ENCODE measurements at places on chromosomes 1 and 21.

DNA sequence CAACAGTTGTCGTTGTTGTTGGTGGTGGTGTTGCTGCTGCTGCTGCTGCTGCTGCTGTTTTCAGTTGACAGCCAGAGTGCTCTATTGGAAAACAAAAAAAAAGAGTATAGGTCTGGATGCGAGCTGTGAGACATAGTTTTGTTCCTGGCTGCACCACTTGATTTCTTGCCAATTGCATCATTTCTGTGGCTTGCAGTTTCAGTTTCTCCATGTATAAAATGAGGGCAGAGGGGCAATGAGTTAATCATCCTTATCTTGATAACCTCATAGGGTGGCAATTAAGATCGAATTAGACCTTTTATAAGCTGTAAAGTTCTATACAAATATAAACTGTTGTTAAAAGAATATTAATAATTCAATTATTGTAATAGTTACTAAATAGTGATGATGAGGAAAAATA lies 156.7 kb downstream of the DMRTA2 start:
- DNase-seq = no peak

DNA sequence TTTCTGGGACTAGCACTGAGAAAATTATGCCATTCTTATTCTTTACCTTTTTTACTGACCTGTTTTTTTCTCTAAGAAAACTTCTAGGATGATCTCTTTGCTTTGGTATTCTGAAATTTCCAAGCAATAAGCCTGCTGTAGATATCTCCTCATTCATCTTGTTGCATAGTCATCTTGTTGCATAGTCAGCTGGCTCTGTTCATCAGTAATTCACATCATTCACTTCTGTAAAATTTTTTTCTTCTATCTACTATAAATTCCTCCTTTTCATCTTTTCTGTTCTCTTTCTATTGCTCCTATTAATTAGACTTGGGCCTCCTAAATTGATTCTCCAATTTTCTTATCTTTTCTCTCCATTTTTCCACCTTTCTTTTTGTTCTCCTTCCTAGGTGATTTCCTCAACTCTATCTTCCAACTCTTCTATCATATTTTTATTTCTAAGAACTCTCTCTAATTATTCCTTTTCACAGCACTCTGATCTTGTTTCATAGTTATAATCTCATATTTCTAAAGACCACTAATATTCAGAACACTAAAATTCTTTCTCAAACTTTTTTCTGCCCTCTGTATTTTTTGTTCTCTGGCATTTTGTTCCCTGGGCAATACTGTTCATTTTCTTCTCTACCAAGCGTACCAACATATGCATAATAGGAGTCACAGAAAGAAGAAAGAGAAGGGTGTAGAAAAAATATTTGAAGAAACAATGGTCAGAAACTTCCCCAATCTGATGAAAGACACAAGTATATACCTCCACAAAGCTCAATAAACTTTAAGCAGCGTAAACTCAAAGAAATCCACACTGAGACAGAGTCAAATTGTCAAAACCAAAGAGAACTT lies 17.7 kb downstream of the TUT4 start:
- peak; percentile 21 for DNase-seq

DNA sequence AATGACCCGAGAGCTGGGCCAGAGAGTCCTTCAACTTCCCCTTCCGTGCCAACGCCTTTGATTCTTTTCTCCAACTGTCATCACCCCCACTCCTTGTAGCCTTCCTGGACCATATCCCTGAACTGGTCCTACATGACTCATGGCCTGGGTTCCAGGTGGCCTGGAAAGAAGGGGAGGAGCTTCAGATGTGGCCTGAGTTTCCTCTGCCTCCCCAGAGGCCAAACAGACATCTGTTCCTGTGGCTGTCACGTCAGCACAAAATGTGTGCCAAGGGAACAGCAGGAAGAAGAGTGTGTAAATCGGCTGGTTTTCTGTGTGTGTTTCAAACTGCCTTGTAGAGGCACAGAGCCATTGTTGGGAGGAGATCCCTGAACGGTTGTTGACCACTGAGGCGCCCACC lies 24.9 kb upstream of the KIRREL1 start:
- peak; percentile 12 for DNase-seq

DNA sequence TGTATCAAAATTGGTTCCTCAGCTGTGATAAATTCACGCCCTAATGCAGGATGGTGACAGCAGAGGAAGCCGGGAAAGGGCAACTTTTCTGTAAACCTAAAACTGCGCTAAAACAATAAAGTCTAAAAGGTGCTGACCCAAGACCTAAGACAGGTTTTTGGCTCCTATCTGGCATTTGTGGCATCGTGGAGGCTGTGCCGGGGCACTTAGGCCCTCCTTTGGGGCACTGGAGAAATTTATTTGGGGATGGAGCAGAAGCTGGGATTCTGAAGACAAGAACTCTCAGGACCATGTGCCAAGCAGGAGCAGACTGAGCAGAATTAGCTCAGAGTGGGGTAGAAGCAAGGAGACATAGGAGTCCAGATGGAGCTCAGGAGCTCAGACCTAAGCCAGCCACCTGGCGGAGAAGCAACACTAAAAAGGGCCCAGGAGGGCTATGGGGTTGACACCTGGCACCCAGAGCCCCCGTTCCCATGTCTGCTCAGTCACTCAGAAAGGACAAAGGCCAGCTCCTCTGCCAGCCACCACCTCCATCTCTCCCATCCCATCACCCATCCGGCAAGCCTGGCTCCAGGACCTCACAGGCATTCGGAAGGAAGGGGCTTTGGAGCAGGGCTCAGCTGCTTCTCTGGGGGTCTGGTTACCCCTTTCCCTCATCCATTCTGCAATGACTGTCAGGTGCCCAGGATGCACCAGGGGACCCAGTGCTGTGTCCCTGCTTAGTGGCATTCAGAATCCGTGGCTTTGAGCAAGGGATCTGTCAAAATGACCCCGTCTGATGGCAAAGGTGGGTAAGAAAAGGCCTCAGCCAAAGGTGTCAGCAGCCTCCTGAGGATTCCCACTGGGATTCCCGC lies 347.7 kb downstream of the NPHP4 start:
- DNase-seq = no peak

- no peak for DNase-seq
Observed at GRCh38 chr1:92324784-92325183, 25.9 kb downstream of the RPAP2 start.

DNA sequence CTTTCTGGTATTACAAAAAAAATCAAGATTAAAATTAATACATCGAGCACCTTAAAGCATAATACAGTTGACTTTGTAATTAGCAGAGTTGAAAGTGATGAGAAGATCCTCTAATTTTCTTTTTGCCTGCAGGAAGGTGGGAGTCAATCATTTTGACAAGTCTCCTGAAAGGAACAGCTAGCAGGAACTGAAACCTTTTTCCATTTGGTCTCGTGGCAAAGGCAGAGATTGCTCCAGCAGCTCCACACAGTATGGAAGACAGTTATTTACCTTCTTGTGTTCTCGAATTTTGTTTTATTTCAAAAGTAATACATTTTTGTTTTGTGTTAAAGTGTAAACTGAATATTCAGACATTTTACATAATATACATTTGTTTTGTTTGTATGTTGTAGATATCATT lies 7.7 kb downstream of the S100PBP start:
- no peak for DNase-seq

- peak; percentile 75 for DNase-seq
Observed at GRCh38 chr1:231584117-231584516, 42.5 kb upstream of the DISC1 start.

DNA sequence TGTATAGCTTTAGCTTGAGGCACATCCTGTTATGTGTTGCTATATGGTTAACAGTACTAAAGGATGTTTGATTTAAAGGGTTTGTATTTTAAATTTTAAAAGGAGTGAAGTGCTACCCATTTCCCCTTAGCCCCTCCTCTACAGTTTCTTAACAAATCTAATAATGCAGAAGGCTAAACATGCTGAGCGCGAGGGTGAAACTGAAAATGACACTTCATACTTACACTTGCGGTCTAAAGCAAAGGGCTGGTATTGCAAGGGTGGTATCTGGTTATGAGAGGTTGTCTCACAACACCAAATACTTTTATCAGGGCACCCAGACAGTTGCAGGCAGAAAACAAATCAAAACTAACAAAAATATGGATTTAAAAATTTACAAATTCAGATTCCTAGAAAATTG lies 172.3 kb downstream of the SIPA1L2 start:
- no peak for DNase-seq

DNA sequence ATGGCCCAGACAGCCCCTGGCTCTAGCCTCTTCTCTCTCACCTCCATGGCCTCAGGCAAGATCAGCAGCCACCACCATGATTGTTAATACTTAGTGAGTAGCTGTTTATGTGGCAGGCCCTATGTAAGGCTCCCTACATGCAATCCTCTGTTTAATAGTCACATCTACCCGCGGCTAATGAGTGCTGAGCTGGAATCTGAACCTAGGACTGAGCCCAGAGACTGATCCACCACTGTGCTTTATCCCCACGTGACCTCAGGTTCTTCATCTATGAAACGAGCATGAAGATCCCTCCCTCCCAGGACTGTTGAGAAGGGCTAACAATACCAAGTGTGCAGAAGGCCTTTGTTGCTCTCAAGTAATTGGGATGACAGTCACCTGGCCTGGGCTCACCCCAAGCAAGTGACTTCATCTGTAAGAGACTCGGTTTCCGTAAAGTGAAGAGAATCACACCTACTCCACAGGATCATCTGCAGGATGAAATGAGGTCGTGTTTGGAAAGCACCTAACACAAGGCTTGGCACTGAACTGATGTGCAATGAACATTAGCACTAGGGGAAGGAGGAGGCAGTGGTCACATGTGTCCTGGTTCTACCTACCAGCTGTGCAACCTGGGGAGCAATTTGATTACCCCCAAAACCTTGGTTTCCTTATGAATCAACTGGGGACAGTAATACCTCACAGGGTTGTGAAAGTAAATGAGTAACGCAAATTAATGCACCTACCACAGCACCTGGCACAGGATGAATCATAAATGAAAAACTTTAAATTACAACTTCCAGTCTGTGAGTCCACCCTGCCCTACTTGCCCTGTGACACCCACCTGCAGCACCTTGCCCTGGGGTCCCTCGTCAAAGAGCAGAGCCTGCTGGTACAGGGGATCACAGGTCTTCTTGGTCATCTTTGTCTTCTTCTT lies 37.2 kb downstream of the RIMS3 start:
- no peak for DNase-seq

DNA sequence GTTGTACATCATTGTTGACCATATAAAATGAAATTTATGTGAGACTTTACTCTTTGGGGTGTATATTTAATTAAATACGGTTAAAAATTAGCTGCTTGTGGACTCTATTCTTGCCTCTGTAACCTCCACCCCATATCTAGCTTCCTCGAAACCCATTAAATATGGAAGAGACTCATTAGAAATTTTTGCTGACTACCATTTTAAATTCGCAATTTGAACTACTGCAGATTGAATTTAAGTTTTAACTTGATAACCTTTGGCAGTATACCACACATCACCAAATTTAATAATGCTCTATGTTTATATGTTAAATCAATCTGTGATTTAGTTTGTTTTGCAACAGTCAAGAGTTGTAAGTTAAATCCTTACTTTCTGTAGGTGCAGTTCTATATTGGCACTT lies 88.5 kb upstream of the QSOX1 start:
- DNase-seq = no peak

GRCh38 chr21:43728154-43728466 lies 9.2 kb downstream of the PDXK start:
- DNase-seq = no peak

DNA sequence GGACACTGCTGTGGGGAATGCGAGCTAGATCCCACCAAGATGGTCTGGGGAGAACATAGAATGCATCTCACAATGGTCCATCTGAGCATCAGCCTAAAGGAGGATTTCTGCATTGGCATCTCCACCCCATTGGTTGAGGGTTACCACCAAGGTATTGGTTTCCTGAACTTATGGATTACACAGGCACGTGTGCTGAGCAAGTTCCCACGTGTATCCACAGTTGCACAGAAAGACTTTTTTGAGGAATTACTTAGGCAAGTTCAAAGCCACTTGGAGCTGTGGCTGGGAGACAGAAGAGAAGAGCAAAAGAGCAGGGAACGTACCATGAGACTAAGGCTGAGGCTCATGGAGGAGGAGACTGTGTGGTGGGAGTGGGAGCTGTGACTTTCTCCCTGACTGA lies 43.1 kb downstream of the KCNA2 start:
- no peak for DNase-seq

- no peak for DNase-seq
Observed at GRCh38 chr1:2598329-2598931, 11.9 kb downstream of the PRXL2B start.

GRCh38 chr1:179016706-179017382 lies 8.8 kb upstream of the FAM20B start:
- peak; percentile 97 for DNase-seq

DNA sequence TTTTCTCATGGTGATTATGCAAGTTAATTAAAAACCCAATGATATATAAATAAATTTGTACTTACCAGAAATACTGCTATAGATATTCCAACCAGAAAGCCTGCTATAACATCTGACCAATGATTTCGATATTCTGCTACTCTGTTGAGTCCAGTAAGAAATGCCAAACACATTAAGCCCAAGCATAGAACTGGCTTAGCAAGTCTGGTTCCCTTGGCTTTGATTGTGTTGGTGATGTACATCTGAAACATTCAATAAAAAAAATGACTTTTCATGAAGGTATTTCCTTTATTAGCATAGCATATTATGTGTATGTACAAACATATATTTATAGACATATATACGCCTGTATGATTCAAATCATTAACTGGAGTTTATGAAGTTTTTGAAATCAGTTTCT lies 82.8 kb downstream of the PLPPR5 start:
- no peak for DNase-seq

GRCh38 chr1:47841356-47841755 lies 155.8 kb downstream of the TRABD2B start:
- DNase-seq = no peak

DNA sequence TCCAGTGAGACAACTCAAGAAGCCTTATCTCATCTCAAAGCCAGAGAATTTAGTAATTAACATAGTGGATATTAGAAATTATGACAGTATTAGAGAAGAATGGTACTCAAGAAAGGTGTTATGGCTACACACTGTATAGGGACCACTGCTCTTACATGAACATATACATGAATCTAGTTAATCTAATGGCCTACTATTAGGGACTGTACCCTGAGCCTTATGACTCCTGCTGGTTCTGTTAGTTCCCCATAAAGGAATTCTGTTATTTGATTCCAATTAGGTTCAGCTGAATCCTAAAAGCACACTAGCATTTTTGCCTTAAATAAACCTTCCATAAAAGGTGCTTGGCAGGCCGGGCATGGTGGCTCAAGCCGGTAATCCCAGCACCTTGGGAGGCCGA lies 39.7 kb downstream of the EGLN1 start:
- DNase-seq = no peak

DNA sequence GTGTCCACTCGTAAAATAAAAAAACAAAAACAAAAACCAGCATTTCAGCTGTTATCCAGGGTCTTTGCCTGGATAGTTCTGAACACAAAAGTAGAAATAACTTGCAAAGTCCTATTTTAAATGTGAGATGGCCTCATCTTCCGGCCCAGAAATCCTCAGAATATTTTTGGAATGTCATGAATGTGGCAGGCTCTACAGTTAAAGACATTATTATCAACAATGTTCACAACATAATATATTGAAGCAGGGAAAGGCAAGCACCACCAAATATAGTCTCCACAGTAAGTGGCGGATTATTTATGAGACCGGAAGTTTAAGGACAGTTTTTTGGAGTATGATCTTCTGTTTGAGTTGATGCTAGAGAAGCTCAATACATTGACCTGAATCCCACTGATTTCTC lies 1.2 kb upstream of the C1orf198 start:
- DNase-seq = no peak

- DNase-seq = peak; percentile 22
Observed at GRCh38 chr1:23083714-23084480, 64.6 kb downstream of the KDM1A start.

Data from hematopoietic multipotent progenitor cell treated with erythropoietin and hydrocortisone succinate and interleukin-3 and kit ligand, for 4 days (in vitro differentiated cells).